Right lung (tissue), 10 donors: ENCODE measurements at places on chromosomes 6 and 20. TPM values are rescaled to one million over a fixed set of nuclear protein-coding genes. Genes with fewer than 3 reads are reported as not detected.

Gene IL17A
- not detected for polyA plus RNA-seq

Gene KHDC1L
- 0.69 TPM for polyA plus RNA-seq

Gene CST2
- not detected for polyA plus RNA-seq

Gene FBXO5
- polyA plus RNA-seq: 33.6 TPM

Gene SRC
- polyA plus RNA-seq: 89.4 TPM

Gene TXNDC5
- 130 TPM for polyA plus RNA-seq

Gene BHLHE23
- not detected for polyA plus RNA-seq

Gene ARFGEF3
- 6.0 TPM for polyA plus RNA-seq

Gene OR2H1
- not detected for polyA plus RNA-seq

Gene PCED1A
- polyA plus RNA-seq: 68.8 TPM

- DNase-seq: no peak
Measured at GRCh38 chr6:10278746-10279145, 136.1 kb downstream of the TFAP2A start.

DNA sequence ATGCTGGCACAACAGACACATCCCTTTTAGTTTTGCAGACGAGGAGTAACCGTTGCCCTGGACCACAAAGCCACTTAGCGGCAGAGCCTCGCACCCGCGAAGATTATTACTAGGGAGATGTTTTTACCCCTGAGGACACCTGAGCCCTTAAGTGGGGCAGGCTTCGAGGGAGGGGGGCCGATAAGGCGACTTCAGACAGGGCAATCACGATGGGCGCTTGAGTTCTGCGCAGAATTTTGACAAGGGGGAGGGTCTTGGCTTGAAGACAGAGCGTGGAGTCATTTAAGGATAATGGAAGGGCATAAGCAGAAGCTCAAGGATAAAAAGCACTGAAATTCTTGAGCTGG lies 650 bp upstream of the TTK start:
- no peak for DNase-seq

DNA sequence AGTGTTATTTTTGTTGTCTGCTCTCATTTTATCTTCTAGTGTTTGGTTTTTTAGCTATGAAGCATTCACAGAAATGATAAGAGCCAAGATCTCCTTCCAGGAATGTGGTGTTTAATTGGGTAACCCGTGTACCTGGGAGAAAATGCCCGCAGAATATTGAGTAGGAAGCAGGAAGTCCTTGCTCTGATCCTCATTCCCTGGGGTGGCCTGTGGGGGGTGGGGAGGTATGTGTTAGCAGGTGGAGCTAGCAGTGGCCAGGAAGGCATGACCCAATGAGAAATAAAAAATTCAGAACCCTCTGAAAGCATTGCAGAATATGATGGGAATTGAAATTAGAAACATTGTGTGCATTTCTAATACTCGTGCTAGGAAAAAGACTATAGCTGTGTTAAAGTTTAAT lies 100.8 kb downstream of the DTD1 start:
- no peak for DNase-seq

DNA sequence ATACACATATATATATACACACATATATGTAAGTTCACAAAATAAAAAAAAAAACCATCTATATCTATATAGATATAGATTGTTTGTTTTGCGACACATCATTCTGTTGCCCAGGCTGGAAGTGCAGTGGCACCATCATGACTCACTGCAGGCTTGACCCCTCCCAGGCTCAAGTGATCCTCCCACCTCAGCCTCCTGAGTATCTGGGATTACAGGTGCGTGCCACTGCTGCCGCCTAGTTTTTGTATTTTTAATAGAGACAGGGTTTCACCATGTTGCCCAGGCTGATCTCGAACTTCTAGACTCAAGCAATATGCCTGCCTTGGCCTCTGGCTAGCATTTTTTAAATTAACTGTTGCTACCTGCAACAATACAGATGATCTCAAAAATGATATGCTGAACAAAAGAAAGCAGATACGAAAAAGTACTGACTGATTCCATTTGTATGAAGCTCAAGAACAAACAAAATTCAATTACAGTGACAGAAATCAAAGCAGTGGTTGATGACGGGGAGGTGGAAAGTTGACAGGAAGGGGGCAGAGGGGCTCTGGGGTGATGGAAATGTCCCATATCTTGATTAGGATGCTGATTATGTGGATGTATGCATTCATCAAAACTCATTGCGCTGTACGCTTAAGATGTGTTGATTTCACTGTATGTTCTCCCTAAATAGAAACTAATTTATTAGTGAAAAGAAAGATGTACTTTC lies 49.6 kb downstream of the ATXN1 start:
- no peak for DNase-seq

DNA sequence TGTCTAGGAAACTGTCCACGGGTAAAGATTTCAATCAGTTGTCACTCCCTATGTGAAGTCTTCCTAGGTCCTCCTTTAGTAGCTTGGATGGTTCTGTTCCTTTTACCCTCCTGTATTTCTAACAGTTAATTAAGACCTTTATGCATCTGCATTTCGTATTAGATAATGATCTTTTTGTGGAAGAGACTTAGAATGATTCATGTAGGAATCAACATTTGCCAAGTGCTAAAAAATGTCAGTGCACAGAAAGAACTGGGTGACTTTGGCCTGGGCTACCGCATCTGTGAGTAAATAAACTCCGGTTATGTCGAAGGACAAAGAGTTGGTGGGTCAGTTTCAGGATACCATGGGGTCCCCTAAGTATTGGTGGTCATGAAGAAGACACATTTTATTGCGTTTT lies 918.0 kb downstream of the TFAP2A start:
- DNase-seq: no peak

DNA sequence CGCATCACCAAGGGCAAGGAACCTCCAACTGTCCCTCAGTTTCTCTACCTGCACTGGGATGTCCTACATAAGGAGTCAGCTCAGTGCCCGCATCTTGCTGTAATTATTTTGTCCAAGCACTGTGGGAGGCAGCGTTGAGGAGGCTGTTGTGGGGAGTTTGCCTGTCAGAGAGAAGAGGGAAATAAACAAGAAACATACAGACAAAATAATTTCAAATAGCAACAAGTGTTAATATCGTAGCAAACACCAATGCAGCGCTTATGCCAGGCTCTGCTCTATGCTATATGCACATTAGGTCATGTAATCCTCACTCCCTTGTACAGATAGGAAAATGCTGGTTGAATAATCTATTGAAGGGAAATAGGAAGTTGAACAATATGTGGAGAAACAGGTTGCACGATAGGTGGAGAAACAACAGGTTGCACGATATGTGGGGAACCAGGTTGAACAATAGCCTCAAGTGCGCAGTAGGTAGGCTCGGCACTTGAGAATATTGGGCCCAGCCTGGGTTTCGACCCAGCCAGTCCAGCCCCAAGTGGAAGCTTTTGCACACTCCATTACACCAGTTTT lies 91.2 kb upstream of the SIRPA start:
- DNase-seq: no peak

GRCh38 chr6:89467437-89467836 lies 34.5 kb downstream of the ANKRD6 start:
- no peak for DNase-seq

DNA sequence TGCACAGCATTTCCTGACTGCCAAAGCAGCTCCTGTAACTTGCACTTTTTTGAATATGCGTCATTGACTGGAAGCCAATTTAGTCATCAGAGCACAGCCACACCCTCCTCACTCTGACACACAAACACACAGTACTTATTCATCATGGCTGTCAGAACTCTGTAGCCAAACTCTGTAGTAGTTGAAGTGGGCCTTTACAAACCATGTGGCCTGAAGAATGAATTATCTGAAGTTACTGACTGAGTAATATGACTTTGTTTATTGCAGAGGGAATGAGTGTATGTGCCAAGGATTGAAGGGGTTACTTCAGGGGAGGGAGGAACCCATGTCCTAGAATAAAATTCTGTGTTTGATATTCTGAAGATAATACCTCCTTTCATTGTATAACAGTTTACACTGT lies 102.7 kb downstream of the FIG4 start:
- DNase-seq: peak; percentile 32

DNA sequence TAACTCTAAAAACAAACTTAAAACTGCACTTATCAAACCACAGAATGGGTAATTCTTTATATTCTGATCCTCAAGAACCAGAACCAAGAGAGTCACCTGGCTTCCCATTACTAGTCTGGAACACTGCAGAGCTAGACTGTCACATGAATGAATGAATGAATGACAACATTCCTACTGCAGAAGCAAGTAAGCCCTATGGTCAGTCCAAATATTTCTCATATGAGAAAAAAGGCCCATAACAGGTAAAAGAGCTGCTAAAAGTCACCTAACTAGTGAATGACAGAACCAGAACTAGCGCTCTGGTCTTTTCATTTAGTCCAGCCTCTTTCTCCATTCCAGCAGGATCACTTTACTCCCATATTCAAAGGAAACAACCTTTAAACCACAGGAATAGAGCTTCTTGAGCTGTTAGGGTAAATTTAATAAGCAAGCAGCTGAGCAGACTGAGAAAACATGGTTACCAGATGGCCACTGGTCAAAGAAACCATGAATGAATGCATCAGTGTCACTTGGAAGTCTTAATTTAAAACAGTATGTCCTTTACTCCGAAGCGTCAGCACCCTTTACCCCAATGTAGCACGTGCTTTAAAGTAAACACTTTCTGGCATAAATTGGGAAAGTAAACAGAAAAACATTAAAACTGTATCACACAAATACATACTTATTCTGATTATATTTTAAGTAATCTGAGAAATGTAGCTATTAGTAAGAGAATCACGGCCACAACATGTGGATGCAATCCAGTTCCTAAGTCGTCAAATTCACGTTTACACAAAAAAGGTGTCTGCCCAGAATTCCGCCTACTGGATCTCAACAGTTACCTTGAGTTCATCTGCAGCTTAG lies 1.4 kb downstream of the PREP start:
- DNase-seq: no peak

DNA sequence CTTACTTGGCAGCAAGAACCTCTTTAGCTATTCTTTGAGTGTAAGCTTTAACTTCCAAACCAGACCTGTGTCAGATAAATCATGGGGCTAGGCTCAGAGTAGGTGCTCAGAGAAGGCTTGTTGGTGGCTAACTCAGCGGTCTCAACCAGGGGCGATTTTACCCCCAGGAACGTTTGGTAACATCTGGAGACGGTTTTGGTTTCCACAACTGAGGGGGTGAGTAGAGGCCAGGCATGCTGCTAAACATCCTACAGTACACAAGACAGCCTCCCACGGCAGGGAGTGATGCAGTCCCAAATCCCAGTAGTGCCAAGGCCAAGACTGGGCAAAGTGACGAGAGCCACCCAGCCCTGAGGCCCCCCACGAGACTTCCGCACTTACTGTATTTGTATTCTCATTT lies 59.2 kb downstream of the RAB44 start:
- DNase-seq: no peak

DNA sequence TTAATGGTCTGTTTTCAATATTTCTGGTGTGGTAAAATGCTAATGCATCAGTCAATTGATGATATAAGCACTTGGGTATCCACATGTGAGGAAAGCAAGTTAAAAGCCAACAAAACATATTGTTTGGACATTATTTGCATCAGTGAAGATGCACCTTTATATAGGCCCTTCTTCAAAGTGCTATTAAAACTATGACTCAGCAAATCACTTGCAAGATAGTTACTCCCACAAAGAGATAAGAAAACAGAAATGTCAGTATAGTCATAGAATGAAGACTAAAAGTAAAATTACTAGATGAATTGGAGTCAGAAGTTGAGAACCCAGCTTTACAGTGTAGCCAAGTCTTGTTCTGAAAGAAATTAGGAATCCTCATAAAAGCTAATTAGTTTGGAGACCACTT lies 14.6 kb upstream of the GRM1 start:
- no peak for DNase-seq

DNA sequence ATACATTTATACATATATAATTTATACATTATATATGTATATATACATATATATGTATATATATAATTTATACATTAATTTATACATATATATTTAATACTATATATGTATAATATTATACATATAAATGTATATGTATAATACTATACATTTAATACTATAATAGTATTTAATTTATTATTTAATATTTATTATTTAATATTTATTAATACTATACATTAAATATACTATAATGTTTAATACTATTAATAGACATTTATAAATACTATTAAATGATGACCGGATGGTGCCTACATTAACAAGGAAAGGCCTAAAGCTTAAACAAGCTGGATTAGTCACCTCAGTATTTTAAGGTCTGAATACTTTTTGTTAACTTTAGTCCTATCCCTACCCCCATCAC lies 145.9 kb upstream of the HTR1E start:
- DNase-seq: no peak

- no peak for DNase-seq
Measured at GRCh38 chr6:20205722-20206161, 6.5 kb downstream of the MBOAT1 start.

DNA sequence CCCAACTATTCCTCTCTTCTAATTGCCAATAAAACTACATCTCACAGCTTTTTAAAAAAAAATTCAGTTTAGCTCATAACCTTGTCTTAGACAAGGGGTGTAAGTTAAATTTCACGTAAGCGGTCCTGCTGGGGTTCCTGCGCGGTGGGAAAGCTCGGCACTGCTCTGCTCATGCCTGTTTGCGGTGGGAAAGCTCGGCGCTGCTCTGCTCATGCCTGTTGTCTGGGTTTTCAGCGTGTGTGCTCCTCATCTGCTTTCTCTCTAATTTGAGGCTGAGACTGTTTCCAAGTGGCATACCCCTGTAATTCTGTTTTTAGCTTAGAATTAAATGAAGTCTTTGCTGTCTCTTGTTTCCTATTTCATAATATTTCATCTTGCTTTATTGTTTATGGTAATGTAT lies 18.6 kb downstream of the ARID1B start:
- DNase-seq: no peak

DNA sequence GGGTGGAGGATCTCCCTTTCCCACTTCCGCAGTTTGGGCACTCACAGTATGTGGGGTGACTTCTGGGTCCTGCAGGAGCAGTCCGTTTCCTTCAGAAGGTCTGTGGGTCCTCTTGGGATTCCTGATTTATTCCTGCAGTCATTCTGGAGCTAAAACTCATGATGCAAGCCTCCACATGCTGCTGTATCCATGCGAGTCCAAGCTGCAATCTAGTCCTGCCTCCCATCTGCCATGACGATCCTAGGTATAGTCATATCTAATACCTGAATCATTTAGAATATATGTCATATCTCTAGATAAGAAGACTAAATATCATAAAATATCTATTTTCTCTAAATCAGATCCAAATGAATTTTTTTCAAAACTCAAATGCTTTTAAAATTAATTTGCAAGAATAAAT lies 103.4 kb upstream of the AHI1 start:
- no peak for DNase-seq

GRCh38 chr20:16424780-16425179 lies 148.5 kb downstream of the KIF16B start:
- DNase-seq: no peak

GRCh38 chr20:32562495-32562911 lies 22.6 kb downstream of the NOL4L start:
- DNase-seq: no peak

DNA sequence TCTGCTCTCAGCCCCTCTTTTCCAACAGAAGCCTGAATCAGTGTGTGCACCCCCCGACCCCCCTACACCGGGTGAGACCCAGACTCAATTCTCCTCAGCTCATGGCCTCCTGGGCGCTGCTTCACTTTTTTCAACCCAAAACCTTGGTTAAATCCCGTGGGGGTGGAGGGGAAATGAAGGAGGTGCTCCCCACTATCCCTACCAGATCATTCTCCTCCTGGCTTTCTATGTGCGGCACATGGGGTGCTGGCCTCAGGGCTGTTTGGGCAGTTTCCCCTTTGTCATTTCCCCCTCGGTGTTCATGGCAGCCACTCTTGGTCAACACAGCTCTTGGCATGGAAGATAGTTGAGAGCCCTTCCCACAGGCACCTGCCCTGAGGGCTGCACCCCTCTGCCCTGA lies 4.6 kb downstream of the CST4 start:
- DNase-seq: no peak
